ENCODE measurements at places on chromosomes 2 and 18.

DNA sequence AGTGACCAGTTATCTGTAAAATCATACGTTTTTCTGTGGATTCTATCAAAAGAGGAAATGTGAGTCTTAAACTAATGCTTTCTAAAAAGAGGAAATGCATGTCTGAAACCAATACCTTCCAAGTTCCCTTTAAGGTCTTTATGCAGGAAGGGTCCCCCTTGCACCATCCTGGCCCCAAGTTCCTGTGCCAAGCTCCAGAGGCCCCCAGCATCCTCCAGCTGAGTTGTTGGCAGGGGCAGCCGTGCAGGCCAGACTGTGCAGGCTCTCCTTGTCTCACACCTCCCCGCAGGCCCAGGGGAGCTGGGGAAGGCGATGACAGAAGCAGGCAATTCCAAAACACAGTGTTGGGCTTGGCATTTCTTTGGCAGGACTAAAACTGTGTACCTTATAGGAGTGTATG, 39.2 kb downstream of the DPYSL5 start:
- DNase-seq, result peak; percentile 26

- DNase-seq, result no peak
These were observed 46.8 kb upstream of the PXDN start for GRCh38 chr2:1791006-1791605.

DNA sequence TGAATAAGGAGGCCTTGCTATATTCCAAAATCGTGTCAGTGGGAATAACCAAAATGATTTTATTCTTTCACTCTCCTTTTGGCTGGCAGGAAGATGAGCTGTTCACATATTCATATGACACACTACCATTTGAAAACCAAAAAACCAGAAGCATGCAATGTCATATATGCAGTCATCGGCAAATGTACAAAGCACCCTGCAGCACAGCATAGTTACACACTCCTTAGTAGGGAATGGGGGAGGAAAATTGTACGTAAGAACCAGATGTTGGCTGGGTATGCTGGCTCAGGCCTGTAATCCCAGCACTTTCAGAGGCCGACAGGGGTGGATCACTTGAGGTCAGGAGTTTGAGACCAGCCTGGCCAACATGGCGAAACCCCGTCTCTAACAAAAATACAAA, 176.6 kb downstream of the GFPT1 start:
- DNase-seq, result no peak

GRCh38 chr18:35192415-35192814, 48.4 kb upstream of the ZNF397 start:
- no peak for DNase-seq

GRCh38 chr2:24451805-24452501, 39.1 kb upstream of the NCOA1 start:
- DNase-seq, result no peak

DNA sequence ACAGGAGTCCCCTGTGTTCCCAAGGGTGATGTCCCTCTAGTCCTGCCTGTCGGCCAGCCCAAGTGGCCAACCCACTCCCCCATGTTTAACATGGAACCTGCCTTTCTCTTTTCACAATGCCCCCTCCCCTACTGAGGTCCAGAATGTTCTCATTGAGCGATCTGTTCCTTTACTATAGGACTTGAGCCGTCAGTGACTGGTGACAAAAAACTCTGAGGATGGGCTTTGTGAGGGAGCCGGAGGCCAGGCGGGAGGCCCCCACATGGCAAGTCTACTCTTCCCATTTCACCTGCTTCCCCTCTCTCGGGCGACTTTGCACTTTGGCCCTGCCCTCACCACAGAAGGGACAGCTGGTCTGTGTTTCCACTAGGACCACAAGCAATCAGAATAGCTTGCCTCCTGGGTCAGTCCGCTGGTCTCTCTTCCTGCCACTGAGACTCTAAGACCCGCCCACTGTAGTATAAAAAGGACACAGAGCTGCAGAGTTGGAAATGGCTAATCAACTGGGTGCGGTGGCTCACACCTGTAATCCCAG, 146.5 kb upstream of the RAB12 start:
- no peak for DNase-seq

- DNase-seq, result peak; percentile 36
These were observed 583 bp downstream of the CERS6 start for GRCh38 chr2:168456521-168457189.

DNA sequence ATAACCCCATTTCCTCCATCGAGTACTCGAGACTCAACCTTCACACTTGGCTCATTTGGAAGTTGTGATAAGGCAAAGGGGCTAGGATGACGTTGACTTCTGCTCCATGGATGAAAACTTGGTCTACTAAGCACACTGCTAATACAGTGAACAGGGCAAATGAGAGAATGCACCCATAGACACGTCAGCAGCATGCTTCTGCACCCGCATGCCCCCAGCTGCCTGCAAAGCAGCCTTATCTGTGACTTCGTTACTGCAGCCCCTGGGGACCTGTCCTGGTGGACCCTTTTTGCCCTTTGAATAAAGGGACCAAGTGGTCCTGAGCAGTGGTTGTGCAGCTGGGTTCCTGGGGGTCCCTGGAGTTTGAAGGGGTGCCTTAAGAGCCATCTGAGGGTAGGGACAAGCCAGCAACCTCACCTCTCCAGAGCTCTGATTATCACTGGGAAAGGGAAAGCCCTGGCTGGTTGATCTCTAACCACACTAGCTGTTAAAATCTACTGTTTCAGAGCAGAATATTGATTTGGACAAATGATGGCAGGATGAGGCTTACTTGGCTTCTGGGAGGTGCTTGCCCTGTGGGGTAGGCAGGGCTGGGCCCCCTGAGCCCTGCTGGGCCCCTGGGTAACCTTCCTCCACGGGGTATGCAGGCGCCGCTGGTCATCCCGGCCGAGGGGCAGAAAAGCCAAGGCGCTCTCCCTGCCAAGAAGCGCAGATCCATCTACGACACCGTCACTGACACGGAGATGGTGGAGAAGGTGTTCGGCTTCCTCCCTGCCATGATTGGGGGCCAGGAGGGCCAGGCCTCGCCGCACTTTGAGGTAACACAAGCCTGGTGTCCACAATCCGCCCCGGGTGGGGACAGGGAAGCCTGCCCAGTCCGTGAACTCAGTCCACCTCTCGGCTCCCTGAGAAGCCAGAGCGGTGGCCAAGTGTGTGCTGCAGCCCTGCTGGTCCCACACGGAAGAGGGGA, 37.6 kb upstream of the GPR17 start:
- no peak for DNase-seq

DNA sequence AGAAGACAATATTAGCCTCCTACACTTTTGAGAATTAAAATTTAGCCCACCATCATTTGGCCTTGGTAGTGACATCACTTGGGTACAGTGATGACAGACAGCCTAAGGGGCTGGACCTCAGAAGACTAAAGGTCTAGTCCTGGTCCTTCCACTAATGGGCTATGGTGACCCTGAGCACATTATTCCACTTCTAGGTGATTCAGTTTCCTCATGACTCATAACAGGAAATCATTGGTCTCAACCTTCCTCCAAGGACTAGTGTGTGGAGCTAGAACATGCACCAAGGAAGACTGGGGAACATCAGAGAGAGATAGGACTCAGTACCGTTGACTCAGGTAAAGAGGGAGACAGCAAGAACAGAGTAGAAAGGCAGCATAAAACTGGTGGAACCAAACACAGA, 64.0 kb downstream of the TFCP2L1 start:
- DNase-seq, result no peak

GRCh38 chr2:105904938-105905337, 160.2 kb downstream of the NCK2 start:
- no peak for DNase-seq

GRCh38 chr2:204452464-204453023, 92.7 kb upstream of the PARD3B start:
- no peak for DNase-seq

DNA sequence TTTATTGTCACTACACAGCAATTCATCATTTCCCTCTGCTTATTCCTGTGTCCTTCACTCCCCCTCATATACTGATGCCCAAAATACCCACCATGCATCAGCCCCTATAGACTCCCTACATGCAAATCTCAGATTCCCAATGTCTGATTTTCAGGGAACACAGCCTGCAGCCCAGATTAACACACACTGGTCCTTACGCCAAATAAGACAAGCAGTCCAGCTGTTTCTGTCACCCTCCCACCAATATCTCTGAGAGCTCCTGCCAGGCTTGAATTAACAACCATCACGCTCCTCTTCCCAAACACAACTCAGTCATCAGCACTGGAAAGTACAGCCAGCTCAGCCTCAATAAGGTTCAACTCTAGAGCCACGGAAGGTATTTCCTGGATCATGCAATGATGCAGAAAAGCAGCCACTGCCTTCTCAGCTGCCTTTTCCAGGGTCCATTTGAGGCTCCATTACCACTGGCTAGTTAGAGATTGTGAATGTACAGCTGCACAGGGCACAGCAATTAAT, 39.0 kb upstream of the SLC35F5 start:
- DNase-seq, result no peak

GRCh38 chr2:36538335-36538734, 59.6 kb downstream of the FEZ2 start:
- DNase-seq, result no peak

- peak; percentile 68 for DNase-seq
These were observed 81.8 kb downstream of the TNS1 start for GRCh38 chr2:217920879-217921603.

DNA sequence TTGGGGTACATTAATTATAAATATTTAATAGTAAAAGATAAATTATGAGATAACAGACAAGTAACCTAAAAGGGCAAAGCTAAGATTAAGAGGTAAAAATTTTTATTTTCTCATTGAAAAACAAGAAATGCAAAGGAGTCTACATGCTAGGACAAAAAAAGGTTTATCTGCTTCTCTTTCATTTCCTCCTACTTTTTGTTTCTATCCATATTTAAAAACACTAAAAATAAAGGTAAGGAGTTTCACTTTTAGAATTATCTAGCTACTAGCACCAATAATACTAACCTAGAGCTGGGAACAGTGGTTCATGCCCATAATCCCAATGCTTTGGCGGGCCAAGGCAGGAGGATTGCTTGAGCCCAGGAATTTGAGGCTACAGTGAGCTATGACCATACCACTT, 1551.7 kb upstream of the SLC39A10 start:
- no peak for DNase-seq

DNA sequence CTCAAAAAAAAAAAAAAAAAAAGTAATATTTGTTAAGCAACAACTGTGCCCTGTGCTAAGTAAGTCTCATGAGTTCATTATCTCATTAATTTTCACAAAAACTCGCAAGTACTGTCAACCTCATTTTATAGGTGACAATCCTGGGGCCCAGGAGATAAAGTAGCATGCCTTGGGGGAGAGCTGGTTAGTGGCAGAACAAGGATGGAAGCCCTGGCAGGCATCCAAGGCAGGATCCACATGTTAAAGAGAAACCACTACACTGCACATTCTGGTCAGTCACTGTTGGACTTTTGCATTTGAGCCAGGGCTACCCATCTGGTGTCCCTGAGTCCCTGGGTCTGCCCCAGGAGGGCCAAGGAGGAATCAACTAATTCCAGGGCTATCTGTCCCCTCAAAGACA, 54.6 kb downstream of the ZFP36L2 start:
- peak; percentile 64 for DNase-seq

Measured in left ventricle myocardium inferior (tissue), 1 donor.